ENCODE measurements at places on chromosomes 2 and 18.

DNA sequence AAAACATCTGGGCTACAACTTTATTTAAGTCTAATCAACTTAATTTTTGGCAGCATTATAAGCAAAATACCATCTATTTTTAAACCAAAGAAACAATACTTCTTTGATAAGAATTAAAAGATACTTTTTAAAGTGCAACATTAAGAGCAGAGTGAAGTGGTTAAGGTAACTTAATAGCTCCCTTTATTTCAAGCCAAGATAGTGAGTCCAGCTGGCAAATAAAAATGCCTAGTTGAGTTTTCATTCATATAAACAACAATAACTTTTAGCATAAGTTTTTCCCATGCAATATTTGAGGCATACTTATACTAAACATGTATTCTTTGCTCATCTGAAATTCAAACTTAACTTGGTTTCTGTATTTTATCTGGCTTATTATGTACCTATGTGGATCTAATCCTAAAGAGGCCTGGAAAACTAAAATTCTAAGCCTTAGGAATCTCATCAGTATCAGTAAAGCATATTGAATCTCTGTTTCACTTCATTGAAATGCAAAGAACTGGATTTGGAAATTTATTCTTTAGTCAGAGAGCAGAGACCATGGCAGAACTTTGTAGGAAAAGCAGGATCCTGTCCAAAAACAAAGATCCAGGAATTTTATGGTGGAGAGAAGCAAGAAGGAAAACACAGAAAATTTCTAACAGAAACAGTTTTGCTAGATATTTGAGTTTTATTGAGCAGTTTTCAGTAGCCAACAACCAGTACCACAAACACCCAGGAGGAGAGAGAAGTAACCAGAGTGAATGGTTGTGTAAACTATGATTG lies 95.9 kb downstream of the COL3A1 start:
- no peak for DNase-seq

- no peak for DNase-seq
Observed at GRCh38 chr2:8132879-8133278, 549.0 kb upstream of the ID2 start.

- no peak for DNase-seq
Observed at GRCh38 chr2:21821672-21822227, 698.0 kb downstream of the TDRD15 start.

DNA sequence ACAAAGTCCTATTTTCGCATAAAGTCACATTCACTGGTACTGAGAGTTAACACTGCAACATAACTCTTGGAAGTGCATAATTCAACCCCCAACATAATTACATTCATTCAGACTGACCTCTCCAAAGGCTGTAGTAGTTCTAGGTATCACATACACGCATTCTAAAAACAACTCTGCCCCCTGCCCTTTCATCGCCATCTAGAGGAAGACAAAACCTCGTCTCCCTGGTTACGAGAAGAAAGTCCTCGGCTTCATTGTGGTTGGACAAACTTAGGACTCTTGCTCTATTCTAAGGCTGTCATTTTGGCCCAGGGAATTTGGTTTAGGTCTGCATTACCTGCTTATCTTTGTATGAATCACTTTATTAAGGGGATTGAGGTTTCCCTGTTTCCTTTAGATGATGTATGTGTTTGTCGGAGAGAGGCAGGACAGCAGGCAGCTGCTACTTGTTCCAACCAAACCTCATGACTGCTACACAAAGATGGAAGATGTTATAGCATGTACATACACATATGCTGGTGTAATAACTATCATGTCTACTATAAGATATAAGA lies 215.4 kb upstream of the NRXN1 start:
- no peak for DNase-seq

GRCh38 chr2:207933396-207934065 lies 91.8 kb downstream of the PLEKHM3 start:
- DNase-seq = no peak

DNA sequence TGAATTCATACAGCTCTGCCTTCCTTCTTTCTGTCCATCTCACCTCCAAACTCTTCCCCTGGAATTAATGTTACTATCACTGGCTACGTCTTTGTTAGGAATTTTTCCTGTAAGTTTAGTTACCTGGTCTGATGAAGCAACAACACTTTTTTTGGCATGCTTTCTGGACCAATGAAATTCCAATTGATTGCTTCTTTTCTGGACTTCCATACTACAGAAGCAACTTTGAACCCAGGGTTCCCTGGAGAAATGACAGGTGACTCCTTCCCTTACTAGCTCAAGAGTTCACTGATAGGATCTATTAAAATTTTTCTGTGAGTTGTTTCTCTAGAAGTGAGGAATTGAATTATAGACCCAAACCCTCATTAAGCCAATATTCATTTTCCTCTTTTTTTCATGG lies 41.4 kb upstream of the STPG4 start:
- DNase-seq = no peak

GRCh38 chr2:27776097-27776496 lies 4.6 kb downstream of the MRPL33 start:
- DNase-seq = no peak

GRCh38 chr2:161417438-161418274 lies 1.6 kb downstream of the TBR1 start:
- DNase-seq = no peak

DNA sequence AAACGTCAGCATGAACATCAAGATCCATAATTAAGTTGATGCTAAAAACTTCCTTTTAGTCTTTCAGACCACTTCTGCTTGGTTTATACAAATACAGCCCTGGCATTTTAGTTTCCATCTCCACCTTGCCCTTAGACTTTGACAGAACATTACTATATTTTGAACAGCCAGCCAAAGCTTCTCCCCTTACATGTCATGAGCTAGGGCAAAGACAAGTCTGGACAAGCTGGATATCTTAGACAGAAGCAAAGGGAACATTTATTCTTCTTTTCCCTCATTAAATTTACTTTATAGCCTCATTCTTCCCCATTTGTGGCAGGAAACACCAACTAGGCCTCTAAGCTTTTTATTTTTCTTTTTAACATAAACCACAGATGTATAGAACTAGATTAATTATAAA lies 403.3 kb downstream of the SUCLG1 start:
- DNase-seq = no peak

- DNase-seq = no peak
Observed at GRCh38 chr2:101265893-101266499, 13.3 kb downstream of the CNOT11 start.

DNA sequence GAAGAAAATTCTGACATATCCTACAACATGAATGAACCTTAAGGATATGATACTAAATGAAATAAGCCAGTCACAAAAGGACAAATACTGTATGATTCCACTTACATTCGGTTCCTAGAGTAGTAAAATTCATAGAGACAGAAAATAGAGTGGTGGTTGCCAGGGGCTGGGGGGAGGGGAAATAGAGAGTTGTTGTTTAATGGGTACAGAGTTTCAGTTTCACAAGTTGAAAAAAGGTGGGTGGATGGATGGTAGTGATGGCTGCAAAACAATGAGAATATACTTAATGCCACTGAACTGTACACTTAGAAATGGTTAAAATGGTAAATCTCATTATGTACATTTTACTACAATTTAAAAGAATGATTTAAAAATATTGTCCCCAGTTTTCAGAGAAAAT lies 53.3 kb upstream of the NFU1 start:
- no peak for DNase-seq

DNA sequence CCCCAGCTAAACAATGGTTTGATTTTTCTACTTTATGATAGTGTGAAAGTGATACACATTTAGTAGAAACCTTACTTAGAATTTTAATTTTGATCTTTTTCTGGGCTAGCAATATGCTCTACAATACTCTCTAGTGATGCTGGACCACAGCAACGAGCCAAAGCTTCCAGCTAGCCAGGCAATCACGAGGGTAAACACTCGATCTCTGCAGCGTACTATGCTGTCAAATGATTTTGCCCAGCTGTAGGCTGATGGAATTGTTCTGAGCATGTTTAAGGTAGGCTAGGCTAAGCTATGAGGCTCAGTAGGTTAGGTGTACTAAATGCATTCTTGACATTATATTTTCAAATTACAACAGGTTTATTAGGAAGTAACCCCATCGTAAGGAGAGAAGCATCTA lies 207.5 kb downstream of the LRRTM4 start:
- no peak for DNase-seq

DNA sequence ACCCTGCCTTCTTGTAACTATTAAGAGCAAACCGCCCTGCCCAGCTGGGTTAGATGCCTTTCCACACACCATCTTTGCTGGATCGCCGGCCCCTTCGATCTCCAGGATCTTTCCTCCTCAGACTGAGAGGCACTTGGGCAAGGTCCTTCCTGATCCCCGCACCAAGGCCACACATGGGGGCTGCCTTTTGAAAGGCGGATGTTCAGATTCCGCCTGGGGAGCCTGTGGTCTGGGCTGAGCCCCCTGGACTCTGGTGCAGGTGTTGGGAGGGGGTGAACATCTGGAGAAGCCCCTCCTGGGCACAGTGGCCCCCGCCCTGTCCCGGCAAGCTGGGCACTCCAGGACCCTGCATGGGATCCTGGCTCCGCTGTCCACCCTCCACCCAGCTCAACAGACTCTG lies 135.4 kb upstream of the HDAC4 start:
- DNase-seq = no peak

DNA sequence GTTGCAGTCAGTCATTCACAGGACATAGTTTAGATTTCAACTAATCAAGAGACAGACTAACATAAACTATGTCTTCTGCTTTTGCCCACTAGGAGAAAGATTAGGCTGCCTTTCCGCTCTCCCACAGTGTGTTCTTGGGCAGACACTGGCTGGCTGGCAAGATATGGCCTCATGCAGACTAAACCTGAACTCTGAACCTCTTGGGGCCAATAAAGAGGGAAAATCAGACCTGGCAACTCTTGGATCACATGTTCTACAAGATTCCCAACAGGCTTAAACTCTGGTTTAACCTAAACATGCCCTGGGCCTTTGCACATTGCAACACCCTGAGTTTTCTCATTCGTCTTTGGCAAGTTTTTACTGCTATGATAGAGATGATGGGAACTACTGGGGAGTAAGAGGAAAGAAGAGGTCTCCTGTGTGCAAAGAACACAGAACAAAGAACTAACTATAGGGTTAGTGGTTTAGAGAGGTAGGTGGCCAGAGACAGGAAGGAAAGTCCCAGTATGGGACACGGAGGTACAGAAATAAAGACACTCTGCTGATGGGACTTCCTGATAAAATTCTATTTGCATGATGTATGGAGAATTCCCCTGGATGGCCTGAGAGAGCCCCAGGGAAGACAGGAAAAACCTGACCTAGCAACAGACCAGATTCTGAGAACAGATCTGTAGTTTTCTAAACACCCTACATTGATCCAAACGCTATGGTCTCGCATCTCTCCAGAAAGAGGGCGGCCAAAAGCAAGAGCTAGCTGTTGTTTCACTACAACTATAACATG lies 2.0 kb upstream of the ATRAID start:
- DNase-seq = no peak

DNA sequence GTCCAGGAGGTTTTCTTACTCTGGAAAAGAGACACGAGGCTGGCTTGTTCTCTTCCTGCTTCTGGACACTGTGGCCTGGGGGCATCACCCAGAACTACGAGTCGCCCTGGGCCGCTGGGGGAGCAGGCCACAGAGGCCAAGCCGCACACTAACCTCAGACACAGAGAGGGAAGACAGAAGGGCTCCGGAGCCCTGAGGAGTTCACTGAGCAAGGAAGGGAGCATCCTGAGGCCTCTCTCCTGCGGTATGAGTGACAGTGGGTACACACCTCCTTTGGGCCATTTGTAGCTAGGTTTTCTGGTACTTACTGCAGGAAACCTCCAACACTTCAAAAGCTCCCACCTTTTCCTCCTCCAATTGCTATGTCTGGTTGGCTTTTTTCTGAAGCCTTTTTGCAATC lies 494.1 kb downstream of the DLGAP1 start:
- no peak for DNase-seq
